ENCODE measurements at places on chromosomes 1 and 21. TPM values are rescaled to one million over a fixed set of nuclear protein-coding genes. Genes with fewer than 3 reads are reported as not detected.

DNA sequence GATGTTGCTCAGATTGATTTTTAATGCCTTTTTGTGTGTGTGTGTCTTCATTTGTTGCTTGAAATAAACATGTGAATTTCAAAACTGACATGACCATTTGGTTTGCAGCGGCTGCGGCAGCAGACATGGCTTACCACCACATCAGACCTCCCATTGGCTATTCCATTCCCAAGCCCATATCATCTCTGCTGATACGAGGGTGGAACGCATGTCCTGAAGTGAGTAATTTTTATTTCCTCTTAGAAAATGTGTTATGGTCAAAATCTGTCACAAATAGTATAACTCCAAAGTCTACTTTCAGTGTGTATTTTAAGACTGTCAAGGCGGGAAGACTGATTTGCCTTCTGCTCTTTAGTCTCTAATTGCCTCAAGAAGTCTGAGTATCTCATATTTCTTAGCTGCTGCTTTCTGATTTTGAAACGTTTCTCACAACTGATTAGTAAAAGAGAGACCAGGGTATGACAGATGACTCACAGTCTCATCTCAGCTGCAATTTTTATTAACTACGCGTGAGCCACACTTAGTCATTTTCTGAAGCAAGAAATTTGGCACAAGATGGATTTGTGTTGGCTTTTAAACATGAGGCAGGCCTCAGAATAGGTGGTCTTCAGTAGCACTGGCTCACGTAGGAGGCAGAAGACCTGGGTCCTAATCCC is 49.0 kb downstream of the LRRC53 start:
- no peak for DNase-seq

DNA sequence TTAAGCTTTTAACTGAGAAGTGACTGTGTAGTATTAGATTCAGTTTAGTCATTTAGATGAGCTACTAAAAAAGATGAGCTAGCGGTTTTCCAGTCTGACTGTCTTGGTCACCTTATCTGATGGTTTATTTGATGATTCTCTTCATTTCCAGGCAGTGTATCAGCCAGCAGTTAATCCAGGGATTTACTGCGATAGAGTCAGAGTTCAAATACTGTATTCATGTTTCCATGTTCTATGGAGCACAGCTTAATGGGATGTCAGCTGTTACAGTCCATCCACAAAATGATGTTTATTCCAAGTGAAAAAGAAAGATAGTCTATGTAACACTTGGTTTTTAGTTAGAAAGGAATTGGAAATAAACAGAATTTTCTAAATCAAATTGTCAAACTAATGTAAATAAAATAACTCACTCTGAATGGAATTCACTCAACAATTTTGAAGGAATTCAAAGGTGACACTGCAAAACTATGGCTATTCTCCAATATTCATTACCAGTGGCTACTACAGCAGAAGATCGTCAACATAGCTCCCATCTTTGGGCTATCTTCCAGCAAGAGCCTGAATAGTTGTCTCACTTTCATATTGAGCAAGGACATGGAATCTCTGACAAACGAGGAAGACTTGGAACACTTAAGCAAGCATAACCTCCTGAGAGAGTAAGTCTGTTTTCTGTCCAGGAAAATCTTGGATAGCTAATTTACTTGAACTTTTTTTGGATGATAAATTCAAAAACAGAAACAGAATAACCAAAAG is 54.6 kb upstream of the DPT start:
- no peak for DNase-seq

GRCh38 chr1:168343566-168343965 is 62.9 kb downstream of the TBX19 start:
- DNase-seq, result no peak

DNA sequence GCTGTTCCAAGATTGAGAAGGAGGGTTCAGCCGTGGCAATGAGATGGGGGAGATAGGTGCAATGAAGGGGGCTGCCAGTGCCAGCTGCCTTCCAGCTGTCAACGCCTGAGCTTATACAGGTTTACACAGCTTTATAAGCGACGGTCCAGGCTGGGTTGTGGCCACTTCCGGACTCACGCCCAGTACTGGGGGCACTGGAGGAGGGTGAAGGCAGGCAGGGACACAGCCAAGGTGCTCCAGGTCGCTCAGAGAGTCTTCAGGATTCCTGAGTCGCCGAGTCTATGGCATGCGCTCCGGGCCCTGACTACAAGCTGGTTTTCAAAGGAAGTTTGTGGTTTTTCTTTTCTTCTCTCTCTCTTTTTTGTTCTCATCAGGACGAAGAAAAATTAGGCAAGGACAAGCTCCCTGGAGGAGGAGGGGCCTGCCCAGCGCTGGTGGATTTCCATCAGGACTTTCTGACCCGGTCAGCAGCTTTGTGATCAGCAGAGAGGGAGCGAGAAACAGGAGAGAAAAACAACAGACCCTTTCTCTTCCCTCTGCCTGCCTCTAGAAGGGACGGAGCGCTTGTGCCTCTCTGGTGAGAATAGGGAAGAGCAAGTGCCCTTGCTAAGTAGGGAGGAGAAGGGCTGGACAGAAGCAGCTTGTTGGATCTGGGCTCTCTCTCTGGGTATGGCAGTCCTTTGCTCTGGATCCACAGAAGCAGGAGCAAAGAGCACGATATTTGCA is at the start of gene MINDY1:
TSS of gene MINDY1 (minus strand) at position 576 of the 726 bp plus-strand sequence. CDS start 4,285 bp downstream, outside the sequence.
- peak; percentile 78 for DNase-seq

DNA sequence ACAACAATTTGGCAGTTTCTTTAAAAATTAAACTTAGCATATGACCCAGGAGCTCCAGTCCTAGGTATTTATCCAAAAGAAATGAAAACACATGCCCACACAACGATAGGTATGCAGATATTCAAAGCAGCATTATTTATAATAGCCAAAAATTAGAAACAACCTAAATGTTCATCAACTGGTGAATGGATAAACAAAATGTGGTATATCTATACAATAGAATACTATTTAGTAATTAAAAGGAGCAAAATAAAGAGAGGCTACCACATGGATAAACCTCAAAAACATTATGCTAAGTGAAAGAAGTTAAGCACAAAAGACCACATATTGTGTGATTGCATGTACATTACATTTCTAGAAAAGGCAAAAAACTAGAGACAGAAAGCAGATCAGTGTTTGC is 51.3 kb downstream of the ROR1 start:
- DNase-seq, result no peak

The PEAR1 gene
- 22.6 TPM for polyA plus RNA-seq

The OR6K3 gene
- polyA plus RNA-seq, result 0.11 TPM
